ENCODE measurements at places on chromosomes 4 and X.

GRCh38 chrX:82081027-82081426 lies 879.1 kb downstream of the SH3BGRL start:
- no peak for DNase-seq

DNA sequence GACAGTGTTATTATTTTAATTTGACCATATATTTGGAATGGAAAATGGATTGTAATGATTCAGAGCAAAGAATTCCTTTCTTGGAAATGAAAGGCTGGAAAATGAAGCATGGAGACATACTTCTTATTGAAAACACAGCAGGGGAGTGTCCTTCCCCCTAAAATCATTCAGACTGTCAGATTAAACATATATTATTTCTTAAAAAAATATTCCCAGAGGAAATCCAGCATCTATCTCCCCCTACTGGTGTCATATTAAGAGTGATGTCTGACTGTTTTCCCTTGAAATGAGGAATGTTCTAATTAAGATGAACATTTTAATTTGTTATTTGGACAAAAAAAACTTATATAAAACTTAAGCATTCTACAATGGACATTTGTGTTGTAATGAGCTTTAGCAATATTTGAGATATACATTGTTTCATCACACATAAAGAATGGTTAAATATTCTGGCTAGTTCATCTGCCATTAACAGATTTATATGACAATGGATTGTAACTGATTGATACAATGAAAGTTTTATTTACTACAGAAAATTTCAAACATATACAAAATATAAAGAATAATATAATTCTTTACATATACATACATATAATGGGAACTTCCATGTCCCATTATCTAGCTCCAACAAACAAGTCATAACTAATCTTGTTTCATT lies 264.6 kb downstream of the SPRY1 start:
- no peak for DNase-seq

DNA sequence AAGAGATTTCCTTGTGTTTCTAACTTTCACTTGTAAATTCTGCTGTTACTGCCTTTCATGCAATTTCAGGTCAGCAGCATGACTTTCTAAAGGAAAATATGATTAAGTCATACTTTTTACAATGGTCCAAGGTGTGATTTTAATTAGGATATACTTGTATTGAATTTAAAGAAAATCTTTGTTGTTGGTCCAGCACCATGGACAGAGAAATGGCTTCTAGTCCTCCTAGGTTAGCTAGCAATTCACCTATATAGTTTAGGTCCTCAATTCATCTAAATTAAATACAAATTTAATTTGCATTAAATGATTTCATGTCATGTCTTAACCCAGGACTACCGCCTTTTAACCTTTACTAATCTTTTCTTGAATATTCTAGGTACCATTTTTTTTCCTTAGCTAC lies 304.9 kb upstream of the RPS6KA3 start:
- DNase-seq: no peak

GRCh38 chr4:141562649-141563048 lies 73.7 kb upstream of the IL15 start:
- no peak for DNase-seq

GRCh38 chr4:128951316-128951715 lies 141.8 kb downstream of the JADE1 start:
- no peak for DNase-seq

DNA sequence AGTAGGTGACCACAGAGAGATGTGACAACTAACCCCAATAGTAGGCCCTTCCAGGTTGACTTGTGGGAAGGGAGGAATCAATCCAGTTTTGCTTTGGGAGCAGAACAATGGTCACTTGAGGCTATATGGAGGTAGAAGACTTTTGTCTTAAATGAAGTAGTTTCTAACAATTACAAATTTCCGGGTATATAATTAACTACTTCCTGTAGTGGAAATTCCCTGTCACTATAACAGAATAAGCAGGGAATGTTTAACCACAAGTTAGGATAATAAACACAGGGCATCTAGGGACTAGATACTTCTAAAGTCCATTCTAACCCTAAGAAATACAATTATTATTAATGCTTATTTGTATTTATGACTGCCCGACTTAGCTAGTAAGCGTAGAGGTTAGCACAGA lies 99.0 kb upstream of the TRPC3 start:
- DNase-seq: no peak

Measured in NK-92 treated with Interleukin-12 subunit alpha and Interleukin-12 subunit beta, amount 100 ng/mL, for 24 hours (cell line).